Fibroblast of skin of right biceps (primary cell): ENCODE measurements at places on chromosomes 11 and 22.

GRCh38 chr11:80529726-80530125, 1088.9 kb upstream of the TENM4 start:
- DNase-seq, result no peak

DNA sequence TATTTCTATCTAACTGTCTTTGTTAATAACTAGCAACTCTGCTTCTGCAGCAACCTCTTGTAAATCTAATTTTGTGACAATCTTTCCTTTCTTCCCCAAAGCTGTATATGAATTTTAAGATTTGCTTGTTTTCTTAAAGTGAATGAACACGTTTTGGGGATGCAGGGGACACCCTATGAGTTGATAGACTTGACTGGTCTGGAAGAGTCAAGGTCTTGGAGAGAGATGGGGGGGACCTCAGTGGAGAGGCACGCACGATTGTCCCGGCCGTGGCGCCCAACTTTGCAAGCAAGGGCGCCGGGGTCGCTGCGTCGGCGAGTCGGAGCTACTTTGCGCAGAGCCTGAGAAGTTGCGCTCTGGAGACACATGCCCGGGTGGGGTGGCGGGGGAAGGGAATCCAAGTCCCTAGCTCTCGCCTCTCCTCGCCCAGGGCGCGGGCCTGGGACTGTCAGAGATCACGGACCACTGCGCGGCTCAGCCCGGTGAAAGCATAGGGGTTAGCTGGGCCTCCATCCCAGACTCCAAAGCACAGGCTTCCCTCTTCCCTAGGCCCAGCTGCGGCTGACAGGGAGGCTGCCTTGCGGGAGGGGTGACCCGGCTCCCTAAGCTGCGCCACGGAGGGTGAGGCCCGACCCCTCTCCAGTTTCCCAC, 854 bp downstream of the ABCC8 start:
- no peak for DNase-seq

GRCh38 chr11:58301576-58301975, 33.5 kb upstream of the OR10W1 start:
- peak; percentile 44 for DNase-seq

- DNase-seq, result peak; percentile 85
Measured at GRCh38 chr22:29625090-29625825, 21.8 kb downstream of the NF2 start.

- no peak for DNase-seq
Measured at GRCh38 chr11:69307421-69307820, 13.5 kb downstream of the MYEOV start.

GRCh38 chr11:434496-434895, 7.3 kb downstream of the ANO9 start:
- no peak for DNase-seq

- no peak for DNase-seq
Measured at GRCh38 chr22:37402184-37402506, 25.1 kb downstream of the ELFN2 start.

DNA sequence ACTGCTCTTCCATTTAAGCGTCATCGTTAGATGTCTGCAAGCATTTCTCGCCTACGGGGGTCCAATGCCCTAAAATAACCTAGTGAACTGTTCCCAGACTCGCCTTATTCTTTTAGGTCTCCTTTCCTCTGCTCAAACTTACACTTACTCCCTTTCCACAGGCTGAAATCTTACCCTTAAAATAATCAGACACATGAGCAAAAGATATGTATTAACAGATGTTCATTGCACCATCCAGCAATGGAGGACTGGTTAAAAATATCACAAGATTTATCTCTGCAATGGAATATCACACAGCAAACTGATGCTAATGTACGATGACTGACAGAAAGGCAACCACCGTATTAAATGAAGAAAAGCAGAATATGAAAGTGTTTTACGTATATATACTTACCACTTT, 1.6 kb upstream of the CSTF3 start:
- no peak for DNase-seq

GRCh38 chr11:35360055-35360530, 59.3 kb downstream of the SLC1A2 start:
- no peak for DNase-seq

DNA sequence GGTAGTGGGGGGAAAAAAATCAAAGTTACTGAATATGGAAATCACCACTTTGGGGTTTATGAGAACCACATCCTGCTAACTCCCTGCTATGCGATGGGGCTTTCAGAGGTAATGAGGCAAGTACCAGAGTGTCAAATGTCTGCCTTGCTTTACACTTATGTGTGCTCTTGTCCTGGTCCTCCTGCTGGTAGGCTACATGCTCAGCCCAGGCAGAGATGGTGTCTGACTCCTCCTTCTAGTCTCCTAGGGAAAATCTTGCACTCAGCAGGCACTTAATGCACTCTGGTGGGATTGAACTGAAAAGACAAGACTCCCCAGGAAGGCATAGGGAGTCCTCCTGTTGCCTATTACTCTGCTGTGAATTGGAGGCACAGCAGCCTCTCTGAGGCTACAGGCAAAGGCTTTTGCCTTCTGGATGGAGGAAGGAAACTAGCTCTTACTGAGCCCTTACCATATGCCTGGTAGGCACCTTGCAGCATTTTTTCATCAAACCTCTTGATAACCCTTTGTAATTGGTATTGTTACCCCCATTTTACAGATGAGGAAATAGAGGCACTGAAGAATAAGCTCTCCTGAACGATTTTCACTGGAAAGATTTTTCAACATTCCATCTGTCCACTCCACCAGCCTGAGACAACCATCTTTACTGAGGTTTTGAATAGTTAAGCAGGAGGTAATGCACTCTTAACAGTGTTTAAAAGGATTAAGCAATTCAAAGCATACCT, 132.1 kb upstream of the PAX6 start:
- no peak for DNase-seq
